ENCODE measurements at places on chromosomes 5 and 9.
A peak's percentile ranks its signal among the peaks of the same experiment; 100 is the strongest.

DNA sequence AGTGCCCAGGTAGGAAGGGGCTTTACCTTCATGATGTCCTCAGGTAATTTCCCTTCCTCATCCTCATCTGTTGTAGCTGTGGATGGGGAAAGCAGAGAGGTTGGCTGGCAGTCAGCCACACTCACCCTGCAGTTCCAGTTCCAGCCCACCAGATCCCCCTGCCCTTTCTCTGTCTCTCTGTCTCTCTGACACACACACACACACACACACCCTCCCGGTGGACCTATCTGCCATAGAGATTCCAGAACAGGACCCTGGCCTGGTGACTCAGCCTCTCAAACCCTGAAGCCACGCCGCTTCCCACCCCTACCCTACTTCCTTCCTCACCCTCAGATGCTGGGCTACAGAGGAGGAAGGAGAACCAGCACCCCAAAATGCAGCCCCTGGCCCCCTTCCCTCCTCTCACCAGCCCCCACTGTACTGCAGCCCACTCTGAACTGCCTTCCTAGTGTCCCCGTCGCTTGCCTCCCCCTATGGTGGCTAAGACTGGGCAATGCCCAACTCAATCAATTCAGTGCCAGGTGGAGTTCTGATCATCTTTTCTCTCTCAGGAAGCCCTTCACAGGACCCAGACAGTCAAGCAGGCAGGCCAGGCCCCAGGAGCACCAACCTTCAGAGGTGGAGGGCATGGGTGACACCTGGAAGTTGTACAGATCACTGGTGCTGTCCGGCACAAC lies 4.8 kb downstream of the IRF1 start:
- DNase-seq: no peak

DNA sequence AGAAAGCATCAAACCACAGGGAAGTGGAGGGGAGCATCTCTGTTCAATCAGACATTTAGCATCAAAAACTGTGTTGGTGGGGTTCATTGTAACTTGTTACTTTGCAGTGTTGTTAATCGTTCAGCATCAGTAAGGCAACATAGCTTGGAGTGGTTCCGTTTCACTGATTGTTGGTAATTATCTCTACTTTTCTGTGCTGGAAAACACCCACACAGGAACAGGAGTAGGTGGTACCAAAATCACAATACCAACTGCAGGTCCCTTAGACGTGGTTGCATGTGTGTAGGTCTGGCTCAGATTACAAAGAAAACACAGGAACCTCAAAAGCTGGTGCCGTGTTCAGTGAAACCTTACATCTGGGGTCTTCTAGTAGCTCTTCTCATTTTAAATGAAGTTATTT lies 146.8 kb downstream of the RNF180 start:
- DNase-seq: no peak

DNA sequence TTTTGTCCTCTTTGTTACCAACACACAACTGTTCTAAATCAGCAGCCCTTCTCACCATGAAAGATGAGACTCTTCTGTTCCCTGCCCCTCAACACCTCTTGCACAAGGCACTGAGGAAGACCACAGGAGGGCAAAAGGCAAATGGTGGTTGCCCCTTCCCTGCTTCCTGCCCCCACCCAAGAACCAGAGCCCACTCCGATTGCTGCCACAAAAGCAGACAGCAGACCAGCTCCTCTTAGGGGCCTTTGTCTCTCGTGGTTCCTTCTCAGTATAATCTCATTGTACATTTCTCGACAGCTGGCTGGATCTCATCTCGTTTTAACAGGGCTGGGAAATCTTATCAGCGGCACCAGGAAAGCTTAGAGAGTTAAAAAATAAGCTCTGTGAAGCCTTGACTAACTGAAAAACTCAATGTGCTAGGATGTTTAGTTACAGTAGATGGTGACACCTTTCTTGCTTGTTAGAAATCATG lies 1.1 kb downstream of the MVB12B start:
- peak; percentile 69 for DNase-seq

GRCh38 chr9:90846770-90847419 lies 45.3 kb downstream of the SYK start:
- DNase-seq: no peak

DNA sequence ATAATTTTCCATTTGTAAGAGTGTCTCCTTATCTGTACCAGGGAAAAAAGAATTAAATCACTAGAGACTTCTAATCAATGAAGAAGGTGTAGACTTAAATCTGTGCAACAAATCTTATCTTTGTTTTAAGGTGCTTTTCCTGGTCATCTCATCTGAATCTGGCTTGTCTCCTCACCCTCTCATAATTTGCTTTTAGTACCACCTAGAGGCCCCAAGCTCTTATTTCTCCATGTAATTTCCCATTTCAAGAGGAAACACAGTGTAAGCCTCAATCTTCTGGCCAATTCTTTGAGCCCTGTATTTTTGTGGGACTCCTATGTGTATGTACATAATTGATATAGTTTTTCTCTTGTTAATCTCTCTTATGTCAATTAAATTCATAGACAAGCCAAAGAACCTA lies 1975.3 kb upstream of the CDH6 start:
- DNase-seq: no peak

GRCh38 chr5:95712347-95712958 lies 18.7 kb upstream of the RHOBTB3 start:
- DNase-seq: no peak

- DNase-seq: no peak
Observed at GRCh38 chr9:131312822-131313770, 23.6 kb downstream of the PLPP7 start.

DNA sequence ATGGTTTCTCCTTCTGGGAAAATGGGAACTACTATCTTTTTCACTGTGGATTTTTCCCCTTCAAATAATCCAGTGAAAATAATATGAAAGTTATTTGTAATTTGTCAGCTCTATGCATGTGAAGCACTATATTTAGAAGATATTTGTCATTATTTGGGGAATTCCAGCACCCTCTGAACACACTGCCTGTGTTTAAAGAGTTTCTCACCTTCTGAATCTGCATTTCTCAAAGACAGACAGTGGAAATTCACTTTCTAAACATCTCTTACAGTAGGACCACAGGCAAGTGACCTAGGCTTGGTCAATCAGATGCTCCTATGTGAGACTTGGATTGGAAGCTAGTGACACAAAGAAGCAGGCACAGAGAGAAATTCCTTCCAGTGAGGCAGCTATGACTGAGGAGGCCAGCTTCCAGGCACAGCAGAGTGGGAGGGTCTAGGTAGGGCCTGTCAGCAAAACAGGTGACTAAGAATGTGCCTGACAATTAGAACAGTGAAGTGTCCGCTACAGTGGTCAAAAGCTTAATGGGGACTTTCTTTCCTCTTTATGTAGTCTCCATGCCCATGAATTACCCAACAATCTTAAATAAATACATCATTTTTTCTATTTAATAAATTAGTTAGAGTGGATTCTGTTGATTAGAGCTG lies 167.2 kb downstream of the HMHB1 start:
- no peak for DNase-seq

DNA sequence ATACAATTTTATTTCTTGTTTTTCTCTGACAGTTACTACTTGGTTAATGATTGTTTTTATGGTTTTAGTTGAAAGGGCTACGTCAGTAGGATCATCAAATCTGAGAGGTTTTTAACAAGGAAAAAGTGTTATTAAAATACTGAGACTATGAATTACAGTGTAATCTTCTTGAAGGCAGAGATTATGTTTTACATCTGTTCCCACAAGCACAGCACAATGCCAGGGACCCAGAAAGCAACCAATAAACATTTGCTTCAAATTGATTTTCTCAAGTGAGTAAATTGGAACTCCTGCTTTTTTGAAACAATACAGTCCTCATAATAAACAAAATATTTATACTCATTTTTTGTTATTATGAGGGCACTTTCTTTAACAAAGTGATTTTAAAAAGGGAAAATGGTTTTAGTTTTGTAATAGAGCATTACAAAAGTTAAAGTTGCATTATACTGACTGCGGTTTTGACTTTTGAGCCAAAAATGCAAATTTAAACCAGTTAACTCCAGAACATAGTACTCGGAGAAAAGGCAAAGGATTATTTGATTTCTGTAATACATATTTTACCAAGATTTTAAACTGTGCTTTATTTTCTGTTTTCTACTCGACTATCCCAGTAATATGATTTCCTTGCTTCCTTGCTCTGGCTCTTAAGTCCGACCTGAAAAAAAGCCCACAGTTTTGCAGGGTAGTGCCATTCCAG lies 176.9 kb downstream of the GDNF start:
- no peak for DNase-seq

DNA sequence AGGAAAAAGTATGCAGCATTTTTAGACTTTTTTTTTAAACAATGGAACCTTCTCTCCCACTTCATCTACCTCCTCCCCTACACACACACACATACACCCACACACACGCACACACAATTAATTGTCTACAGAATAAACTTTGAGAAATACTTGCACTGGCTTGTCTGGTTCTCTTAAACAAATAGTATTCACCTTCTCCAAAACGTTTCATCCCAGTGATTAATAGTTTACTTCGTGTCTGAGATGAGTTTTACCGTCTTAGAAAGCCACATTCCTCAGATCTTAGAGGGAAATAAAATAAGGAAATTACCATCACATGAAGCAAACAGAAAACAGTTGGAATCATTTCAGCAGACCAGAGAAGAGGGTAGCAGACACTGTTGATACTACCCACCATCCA lies 570.6 kb upstream of the CLINT1 start:
- no peak for DNase-seq

DNA sequence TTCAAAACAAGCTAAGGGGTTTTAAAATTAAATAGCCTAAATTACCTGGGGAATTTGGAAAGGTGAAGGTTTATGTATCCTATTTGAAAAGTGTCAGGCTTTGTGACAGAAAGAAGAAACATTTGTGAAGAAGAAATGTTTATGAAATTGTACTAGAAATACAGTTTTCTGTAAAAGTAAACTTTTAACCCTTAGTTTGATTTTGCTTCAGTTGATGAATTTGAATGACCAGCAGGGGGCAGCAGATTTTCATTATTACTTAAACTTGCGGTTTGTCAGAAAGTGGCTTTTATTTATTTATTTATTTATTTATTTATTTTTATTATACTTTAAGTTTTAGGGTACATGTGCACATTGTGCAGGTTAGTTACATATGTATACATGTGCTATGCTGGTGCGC lies 58.1 kb downstream of the NNT start:
- no peak for DNase-seq

DNA sequence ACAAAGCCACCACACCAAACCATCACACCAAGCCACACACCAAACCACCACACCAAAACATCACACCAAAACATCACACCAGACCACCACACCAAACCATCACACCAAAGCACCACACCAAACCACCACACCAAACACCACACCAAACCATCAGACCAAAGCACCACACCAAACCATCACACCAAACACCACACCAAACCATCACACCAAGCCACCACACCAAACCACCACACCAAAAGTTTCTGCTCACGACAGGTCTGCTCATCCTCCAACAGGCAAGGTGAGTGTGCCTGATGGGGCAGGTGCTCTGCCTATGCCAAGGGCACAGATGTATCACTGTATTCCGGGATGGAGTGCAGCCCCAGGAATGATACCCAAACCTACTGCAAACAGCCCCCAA lies 87.9 kb upstream of the FSTL4 start:
- no peak for DNase-seq

- DNase-seq: no peak
Observed at GRCh38 chr5:113090336-113091106, 113.9 kb downstream of the DCP2 start.

DNA sequence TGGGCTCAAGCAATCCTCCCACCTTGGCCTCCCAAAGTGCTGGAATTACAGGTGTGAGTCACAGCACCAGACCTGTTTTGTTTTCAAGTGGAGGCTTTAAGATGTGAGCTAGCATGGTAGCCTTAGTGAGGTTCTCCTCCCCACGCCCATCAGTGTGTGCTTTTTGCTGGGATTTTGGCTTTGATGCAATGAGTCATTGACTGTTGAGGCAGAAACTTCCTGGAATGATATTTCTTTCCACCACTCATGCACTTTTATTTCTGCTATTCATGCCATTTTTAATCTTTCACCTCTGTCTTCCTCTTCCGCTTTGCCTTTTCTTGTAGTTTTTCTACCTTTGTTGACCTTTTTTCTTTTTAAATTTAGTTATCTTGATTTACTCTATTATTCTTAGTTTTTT lies 4.2 kb upstream of the NFIL3 start:
- no peak for DNase-seq

DNA sequence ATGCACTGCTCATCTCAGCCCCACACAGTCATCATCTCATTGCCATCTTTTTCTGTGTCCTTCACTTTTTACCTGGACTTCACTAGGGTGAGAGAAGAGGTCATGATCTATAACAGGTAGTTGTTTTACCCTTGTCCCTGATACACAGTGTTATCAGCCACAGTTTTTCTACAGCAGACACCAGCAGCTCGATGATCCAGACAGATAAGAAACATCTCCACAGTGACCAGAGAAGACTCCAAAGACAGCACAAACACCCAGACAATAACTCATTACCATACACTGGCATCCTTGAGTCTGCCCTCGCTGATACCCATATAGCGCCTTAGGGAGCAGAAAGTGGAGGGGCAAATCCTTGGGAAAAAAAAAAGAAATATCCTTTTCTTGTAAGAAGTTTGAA lies 194.1 kb downstream of the DTWD2 start:
- no peak for DNase-seq

GRCh38 chr9:93829271-93830011 lies 125.7 kb downstream of the BARX1 start:
- DNase-seq: no peak

DNA sequence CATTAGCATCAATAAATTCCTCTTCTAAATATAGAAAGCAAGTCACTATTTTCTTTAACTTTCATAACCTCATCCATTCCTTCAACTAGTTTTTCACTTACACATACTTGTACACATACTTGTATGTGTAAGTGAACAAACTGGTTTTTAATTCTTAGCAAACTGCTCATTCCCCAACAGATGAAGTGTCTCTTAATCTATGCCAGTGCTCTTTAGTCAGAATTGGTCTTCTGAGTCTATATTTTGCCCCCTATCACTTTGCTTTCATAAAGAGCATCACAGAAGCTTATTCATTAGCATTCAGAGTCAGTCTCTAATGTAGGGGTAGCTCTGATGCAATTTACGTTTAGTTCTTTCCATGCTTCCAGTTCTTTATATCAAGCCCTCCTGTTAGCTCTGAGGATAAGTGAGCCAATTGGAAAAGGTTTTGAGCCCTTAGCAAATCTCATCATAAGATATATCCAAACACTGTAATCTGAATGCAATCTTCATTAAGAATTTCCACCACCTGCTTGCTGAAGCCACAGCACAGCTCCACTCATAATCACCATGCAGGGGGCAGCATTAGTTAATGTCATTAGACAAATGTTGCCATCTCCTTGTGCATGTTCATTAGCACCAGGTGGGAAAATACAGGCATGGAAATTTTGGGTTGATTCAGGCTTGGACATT lies 178.5 kb upstream of the SLC24A2 start:
- DNase-seq: no peak

DNA sequence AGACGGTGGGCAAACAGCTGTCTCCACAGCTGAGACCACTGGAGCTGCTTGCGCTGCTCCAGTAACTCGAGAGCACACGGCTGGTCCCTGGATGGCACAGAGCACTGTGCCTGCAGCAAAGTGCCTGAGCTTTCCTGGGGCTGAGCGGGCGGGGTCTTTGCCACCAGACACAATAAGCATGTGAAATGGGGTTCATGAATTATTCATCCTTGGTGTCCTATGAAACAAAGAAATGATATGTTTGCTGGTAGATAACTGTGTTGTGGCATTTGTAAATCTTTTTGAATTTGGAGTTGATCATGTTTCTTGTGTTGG lies 151.7 kb upstream of the MPDZ start:
- DNase-seq: no peak

- no peak for DNase-seq
Observed at GRCh38 chr5:120101771-120102170, 362.3 kb upstream of the PRR16 start.

GRCh38 chr5:39211773-39212172 lies 7.6 kb downstream of the FYB1 start:
- DNase-seq: no peak
